ENCODE measurements at places on chromosomes 13 and 19. TPM values are rescaled to one million over a fixed set of nuclear protein-coding genes. Genes with fewer than 3 reads are reported as not detected.

DNA sequence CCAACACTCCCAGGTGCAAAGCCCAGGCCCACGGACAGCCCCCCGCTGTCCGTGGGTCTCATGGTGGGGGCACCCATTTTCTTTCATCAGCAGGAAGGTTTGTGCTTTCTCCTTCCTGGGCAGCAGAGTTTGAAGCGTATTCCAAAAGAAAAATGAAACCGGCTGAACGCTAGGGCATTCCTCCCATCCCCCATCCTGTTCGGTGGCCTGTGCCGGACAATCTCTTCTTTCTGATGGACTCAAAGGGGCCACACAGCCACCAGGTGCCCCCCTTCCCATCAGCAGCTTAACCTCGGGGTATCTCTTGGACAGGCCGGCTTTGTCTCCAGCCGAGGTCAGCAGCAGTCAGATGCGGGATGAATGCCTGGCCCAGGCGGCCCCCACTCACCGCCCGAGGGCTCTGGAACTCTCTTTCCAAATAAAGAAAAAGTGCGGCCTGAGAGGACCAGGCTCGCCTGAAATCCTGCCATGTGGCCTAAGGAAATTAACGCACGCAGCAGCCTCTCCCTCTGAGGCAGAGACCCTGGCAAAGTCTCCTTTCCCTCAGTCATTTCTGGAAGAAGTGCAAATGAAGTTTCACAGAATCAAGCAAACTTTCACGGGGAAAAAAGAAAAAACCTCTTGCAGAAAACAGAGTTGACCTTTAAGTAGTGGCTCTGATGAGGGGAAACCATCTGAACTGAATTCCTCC is 67.8 kb downstream of the RASA3 start:
- no peak for DNase-seq
- H3K4me1 ChIP-seq = peaks cover 43% of the 10 kb centered on the region
- H3K36me3 ChIP-seq = peaks cover 10% of the 10 kb centered on the region
- H3K4me3 ChIP-seq = peak overlapping the region; percentile 70

BCAM gene
- total RNA-seq = not detected

TTYH1 gene
- not detected for total RNA-seq

DNA sequence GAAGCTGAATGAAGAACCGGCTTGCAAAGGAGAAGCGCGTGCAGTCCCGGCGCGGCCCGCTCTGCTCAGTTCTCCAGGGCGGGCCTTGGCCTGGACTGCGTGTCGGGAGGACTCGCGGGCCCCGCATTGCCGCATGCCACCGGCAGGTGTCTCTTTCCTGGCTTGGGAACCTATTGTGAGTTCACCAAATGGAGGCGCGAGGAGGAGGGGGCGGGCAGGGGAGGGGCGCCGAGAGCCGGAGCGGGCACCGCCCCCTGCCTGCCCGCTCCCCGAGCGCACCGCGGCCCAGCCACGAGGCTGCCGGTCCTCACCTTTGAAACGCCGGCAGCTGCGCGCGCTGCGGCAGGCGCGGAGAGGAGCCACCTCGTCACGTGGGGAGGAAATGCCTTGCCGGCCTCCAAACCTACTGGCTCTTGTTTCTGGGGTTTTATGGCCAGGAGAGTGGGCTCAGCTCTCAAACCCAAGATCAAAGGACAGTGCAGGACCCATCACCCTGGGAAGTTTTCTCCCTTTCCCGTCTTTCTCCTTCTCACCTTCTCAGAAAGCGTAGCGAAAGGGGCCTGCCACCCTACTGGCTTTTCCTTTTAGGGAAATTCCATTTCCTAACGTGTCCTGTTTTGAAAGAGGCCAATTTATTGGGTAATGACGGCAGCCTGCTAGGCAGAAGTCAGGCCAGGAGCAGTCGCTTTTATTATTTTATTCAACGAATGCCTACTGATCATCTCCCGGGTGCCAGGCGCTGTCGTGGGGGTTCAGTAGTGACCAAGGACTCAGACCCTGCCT is 13.8 kb upstream of the UBE2L5 start:
- peaks cover 21% of the 10 kb centered on the region for H3K4me1 ChIP-seq
- H3K27me3 ChIP-seq = no peaks in the 10 kb centered on the region
- H3K27ac ChIP-seq = peak overlapping the region; percentile 40
- H3K4me3 ChIP-seq = no peak overlapping the region
- DNase-seq = peak; percentile 89

ACER1 gene
- 0.11 TPM for total RNA-seq

All from activated T-helper 2 cell treated with anti-CD3 and anti-CD28 coated beads, Interferon-gamma antibody, Interleukin-2, Interleukin-4, amounts not matched to agents 10 μg/mL and 5 μg/mL and 100 μg/mL, durations not matched to agents 14 hours and 24 hours and 36 hours (primary cell).